ENCODE measurements at places on chromosomes 12 and 14.

- no peak for DNase-seq
Measured at GRCh38 chr12:101850199-101850598, 19.4 kb upstream of the GNPTAB start.

DNA sequence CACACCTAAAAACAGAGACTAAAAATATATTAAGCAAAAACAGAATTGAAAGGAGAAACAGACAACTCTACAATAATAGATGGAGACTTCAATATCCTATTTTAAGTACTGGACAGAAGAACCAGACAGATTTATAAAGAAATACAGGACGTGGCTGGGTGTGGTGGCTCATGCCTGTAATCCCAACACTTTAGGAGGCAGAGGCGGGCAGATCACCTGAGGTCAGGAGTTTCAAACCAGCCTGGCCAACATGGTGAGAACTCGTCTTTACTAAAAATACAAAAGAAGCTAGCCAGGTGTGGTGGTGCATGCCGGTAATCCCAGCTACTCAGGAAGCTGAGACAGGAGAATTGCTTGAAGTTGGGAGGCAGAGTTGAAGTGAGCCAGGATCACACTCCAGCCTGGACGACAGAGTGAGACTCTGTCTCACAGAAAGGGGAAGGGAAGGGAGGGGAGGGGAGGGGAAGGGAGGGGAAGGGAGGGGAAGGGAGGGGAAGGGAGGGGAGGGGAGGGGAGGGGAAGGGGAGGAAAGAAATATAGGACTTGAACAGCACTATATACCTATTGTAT lies 53.0 kb downstream of the CDK17 start:
- no peak for DNase-seq

DNA sequence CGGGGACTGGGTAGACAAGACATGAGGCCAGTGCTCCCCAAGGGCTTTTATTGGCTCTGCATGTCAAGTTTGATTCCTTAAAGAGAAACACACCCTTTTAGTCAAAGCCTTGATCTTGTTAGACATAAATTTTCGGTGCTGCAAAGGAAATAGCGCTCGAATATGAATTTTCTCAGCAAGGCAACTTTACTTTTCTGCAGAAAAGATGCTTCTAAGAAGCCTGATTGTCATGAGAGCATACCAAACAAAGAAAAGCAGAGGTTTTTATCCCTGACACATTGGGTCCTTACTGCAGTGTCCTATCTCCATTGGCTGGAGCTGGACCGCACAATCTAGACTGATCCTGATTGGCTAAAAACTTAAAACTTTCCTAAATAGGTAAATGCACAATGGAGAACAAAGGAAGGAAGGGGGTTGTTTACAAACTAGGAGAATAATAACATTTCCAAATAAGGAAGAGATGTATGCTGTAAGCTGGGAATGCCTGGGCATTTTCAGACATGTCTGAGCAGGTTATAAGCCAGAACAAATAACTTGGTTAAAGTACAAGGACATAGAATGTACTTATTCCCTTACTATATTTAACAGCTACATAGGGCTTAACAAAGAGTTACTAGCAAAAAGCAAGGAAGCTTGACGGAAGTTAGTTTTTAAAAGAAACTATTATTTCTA lies 17.2 kb downstream of the TXNRD1 start:
- DNase-seq = no peak

GRCh38 chr12:50175716-50176026 lies 8.5 kb upstream of the CERS5 start:
- no peak for DNase-seq

- DNase-seq = no peak
Measured at GRCh38 chr14:94677747-94678146, 65.6 kb downstream of the SERPINA3 start.

DNA sequence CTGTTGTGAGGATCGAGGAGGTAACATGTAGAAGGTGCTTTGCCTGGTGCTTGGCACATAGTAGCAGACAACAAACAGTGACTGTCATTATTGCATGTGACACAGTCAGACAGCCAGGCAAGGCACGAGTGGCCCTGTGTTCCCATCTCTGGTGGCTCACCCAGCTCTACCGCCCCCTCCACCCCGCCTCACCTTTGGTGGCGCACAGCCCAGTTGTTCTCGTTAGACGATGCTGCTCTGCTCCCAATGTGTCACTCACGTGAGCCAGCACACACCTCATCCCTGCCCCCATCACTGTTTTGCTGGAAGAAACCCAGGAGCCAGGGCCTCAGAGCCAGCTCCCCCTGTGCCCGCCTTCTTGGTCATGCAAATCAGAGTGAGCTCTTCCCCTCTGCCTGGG lies 113.3 kb downstream of the CALM1 start:
- DNase-seq = no peak

DNA sequence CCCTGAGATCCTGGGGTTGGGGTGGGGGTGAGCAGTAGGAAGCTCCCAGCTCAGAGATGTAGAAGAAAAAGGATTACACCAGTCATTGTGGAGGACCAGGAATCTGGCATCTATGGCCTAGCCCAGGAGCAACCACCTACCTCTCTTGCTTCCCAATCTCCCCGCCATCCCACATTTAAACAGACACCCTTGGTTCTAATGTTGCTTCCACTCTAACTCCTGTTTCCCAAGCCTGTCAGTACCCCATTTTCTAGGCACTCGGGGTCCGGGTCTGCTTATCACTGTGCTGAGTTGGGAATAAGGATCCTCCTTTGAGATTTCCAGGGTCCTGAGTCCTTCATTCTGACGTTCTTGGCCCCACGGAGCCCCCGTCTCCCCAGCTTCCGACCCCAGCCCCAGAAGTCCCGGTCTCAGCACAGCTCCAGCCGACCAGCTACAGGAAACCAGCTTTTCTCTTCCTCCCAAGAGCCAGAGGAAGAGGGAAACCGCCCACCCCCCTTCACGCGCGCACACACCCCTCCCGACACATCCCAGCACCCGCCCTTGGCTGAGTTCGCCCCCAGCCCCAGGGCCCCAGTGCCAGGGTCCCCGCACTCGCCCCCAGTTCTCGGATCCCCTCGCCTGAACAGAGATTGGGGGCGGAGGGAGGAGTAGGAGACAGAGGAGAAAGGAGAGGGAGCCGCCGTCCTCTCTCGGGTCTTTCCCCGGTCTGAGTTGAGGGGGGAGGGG lies 1.2 kb downstream of the ITGA5 start:
- DNase-seq = no peak

DNA sequence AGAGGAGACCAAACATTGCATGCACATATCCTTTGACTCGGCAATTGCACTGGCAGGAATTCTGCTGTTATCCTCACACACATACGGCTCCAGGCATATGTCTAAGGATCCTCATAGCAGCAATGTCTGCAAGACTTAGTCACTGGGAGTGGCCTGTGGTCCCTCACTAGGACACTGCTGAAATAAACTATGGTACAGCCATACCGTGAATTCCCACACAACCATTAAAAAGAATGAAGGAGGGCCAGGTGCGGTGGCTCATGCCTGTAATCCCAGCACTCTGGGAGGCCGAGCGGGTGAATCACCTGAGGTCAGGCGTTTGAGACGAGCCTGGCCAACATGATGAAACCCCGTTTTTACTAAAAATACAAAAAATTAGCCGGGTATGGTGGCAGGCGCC lies 105.1 kb downstream of the ZFP36L1 start:
- DNase-seq = no peak

- no peak for DNase-seq
Measured at GRCh38 chr12:111298582-111299436, 70.1 kb downstream of the PHETA1 start.

- DNase-seq = no peak
Measured at GRCh38 chr12:13147688-13148484, 44.4 kb upstream of the GSG1 start.

- DNase-seq = no peak
Measured at GRCh38 chr12:126762150-126762549, 1504.8 kb upstream of the TMEM132C start.

GRCh38 chr12:46449856-46450255 lies 77.3 kb upstream of the SLC38A2 start:
- DNase-seq = no peak

DNA sequence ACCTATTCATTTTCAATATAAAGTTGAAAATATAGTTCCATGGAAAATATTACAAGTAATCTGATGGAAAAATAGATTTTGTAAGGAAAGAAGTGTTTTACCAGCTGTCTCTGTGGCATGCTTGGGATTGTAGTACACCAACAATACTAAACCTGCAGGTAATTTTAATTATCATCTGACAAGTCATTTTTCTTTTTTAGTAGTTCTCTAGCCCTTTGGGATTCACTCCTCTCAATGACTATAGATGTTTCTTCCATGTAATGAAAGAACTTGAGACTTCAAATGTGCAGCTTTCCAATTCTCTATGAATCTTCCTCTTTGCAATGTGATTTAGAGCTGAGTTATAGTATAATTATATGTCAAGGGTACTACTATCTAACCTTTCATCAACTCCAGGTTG lies 14.7 kb upstream of the LIN7A start:
- no peak for DNase-seq

GRCh38 chr14:99032759-99033158 lies 239.2 kb downstream of the BCL11B start:
- DNase-seq = no peak

DNA sequence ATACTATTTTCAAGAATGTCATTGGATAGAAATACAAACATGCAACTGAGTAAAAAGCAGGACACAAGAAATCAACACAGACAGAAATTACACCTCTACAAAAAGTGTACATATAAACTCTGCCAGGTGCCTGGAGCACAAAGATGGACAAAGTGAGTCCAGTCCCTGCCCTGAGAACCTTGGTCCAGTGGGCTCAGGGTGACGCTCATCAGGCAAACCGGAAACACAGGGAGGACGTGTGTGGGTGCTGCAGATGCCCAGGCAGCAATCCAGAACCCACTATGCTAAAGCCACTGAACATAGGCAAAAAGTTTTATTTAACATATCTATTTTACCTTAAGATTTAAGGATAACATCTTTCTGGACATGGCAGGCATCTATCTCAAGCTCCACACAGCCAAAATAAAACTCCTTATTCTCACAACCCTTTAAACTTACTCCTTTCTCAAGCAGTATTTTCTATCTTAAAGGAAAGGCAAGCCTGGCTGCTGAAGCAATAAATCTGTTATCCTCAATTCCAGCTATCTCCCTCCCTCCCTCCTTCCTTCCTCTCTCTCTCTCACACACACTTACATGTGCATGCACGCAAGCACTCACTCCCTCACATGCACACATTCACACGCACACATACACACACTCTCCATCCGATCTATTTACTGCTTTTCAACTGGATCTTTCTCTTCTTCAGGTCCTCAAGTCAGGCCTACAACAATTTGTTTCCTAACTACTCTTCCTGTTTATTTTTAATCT lies 10.2 kb downstream of the PPP1R13B start:
- no peak for DNase-seq

GRCh38 chr12:96889273-96889933 lies 17.7 kb upstream of the NEDD1 start:
- DNase-seq = no peak

GRCh38 chr14:67620217-67620785 lies 581 bp downstream of the ARG2 start:
- DNase-seq = no peak

DNA sequence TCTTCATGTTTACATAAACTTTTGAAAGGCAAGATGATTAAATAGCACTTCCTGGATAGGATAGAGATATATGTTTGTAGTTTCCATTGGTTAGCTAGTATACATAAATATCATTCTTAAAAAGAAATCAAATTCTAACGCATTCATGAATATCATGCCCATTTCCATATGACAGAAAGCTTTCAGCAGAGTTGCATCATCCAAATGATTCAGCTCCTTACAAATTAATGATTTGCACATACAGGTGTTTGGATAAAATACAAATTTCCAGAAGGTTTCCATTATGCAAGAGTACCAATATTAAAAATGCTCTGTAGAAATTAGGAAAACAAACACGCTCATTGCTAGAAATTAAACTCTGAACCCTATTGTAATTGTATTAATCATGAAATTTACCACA lies 264.4 kb downstream of the FOXG1 start:
- DNase-seq = no peak

DNA sequence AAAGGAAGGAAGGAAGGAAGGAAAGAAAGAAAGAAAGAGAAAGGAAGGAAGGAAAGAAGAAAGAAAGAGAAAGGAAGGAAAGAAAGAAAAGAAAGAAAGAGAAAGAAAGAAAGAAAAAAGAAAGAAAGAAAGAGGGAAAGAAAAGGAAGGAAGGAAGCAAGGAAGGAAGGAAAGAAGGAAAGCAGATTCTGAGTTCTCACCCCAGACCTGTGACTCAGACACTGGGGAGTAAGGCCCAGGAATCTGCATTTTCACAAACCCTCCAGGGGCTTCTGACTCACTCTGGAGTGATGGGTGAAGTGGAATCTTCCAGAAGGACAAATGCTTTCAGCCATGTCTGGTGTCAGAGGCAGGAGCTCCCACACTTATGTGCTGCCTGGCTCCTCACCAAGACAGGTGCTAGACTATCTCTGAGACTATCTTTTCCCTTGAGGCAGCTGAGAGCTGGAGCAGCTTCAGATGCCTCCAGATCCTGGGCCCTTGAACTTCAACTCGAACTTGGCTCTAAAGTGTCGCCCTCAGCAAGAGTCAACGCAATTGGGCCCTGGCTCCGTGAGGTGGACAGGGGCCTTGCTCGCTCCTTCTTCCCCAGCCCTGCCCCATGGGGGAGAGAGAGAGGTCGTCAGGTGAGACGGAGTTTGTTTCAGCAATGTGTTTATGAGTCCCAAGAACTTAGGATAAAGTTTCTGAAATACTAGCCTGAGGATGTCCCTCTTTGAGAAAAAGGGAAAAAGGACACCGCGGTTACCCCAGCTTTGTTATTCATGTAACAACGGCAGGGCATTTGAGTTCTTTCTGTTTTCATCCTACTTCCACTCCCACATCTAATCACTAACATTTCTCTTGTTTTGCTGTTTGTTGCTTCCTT lies 19.8 kb upstream of the SCARB1 start:
- no peak for DNase-seq

DNA sequence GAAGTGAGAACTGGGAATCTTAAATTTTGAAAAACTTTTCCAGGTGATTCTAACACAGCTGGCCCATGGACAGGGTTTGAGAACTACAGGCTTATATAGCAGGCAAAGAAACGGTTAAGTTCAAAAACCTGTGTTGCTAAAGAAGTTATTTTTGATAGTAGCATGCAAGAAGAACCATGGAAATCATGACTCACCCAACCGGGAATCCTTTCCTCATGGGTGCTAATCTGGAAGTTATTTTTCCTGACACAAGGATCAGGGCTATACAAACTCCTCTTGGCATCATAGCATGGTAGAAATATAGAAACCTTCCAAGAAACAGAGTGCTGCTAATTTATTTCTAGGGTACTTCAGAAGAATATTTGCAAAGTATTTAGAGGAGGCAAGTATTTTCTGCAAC lies 588.7 kb downstream of the CCER1 start:
- no peak for DNase-seq

GRCh38 chr12:77644915-77645605 lies 185.6 kb upstream of the NAV3 start:
- no peak for DNase-seq

DNA sequence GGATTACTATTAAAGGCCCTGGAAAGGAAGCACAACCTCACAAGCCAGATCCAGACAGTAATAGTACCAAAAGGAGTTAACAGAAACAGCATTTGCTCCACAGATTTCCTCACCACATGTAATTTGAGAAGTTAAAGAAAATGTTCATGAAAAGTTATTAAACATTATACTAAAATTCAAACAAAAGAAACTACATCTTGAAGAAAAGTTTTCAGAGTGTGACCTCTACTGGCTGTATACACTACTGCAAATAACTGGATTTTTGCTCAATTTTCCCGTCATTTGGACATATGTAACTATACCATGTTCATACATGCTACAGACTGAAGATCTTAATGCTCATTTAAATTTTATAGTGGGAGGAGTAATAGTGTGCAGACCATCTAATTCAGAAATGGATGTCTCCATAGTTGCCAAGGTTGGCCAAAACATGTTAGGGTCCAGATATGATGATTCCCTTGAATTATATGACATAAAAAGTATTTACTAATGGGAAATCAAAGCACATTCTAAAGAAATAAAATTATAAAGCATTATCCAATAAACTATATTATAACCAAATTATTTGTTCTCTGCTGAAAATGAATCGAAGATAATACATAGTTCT lies 5.6 kb downstream of the KRR1 start:
- no peak for DNase-seq

Measured in NCI-H1417 treated with DMSO at 0.1 percent for 48 hours (cell line).